Foreskin keratinocyte (primary cell): ENCODE measurements at places on chromosomes 6 and 20.

- no peak for DNase-seq
Measured at GRCh38 chr20:13202565-13202964, 18.5 kb upstream of the ISM1 start.

DNA sequence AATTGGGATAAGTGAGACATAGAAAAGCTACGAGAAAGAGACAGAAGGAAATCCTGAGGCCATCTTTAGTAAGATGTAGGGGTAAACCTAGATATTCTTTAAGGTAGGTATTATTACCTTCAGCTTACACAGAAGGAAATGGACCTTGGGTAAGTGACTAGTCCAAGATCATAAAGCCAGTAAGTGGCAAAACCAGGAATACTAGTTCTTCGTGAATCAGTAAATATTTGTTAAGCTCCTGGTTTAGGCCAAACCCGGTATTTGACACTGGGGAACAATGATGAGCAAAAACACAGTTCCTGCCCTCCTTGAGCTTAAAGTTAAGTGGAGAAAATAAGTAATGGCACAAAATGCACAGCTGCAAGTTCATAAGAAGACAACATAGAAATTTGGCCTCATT lies 5.3 kb downstream of the TRIM39 start:
- no peak for DNase-seq

- no peak for DNase-seq
Measured at GRCh38 chr6:166512567-166512966, 73.9 kb downstream of the RAMACL start.

DNA sequence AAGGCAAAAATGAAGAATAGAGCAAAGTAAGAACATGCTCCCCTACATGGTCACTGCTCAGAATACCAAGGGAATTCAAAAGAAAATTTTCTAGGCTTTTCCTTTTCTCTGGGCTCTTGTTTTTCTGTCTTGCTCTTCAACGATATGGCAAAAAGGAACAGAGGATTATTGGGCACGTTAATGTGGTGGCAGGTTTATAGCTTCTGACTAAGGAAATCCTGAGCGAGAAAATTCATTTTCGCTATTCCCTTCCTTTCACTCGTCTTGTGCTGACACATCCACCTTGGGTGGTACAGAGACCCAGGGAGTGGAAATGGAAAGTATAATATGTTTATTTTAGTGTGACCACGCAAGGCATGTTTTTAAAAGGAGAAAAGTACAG lies 132.8 kb downstream of the TRIM27 start:
- DNase-seq: no peak

DNA sequence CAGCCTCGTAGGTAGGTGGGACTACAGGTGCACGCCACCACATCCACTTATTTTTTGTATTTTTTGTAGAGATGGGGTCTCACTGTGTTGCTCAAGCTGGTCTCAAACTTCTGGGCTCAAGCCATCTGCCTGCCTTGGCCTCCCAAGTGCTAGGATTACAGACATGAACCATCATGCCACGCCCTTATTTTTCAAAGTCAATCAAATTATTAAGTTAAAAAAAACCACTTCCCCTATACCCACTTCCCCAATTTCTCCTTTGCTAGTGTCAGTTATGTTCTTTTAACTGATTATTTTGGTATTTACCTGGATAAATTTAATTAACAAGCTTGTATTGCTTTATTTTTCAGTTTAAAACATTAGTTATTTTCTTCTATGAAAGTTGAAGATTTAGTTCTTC lies 49.6 kb downstream of the RIOK1 start:
- no peak for DNase-seq

GRCh38 chr6:83511901-83512681 lies at the start of gene PRSS35:
PRSS35 (plus strand) TSS chr6:83512534; CDS start chr6:83523442, 10,908 bp downstream.
- peak; percentile 37 for DNase-seq

- DNase-seq: no peak
Measured at GRCh38 chr20:1299522-1299921, 29.4 kb downstream of the SDCBP2 start.

GRCh38 chr6:156359912-156360311 lies 417.3 kb upstream of the ARID1B start:
- DNase-seq: no peak

- no peak for DNase-seq
Measured at GRCh38 chr6:156885562-156885961, 108.4 kb downstream of the ARID1B start.

- no peak for DNase-seq
Measured at GRCh38 chr6:141260627-141261015, 872.1 kb upstream of the GJE1 start.

GRCh38 chr6:152170702-152171667 lies 363.5 kb downstream of the ESR1 start:
- DNase-seq: no peak

DNA sequence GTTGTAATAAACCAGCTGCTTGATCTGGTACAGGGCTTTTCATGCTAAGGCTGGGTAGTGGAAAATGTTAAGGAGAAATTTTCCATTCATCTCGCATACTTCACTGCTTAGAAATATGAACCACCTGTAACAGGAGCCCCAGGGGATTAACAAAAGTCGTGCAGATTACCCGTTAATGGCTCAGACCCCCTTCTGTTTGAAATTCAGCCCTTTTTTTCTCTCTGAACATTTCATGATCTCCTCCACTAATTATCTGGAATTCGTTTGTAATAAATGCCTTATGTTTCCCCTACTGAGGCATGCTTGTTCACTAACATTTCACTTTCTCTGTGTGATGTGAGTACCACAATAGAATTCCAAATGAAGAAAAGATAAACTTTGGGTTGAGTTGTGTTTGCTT lies 336.4 kb upstream of the HSF2 start:
- no peak for DNase-seq

GRCh38 chr6:170464080-170464479 lies 89.0 kb downstream of the PSMB1 start:
- no peak for DNase-seq

- no peak for DNase-seq
Measured at GRCh38 chr20:50815162-50815989, 20.5 kb downstream of the BCAS4 start.

DNA sequence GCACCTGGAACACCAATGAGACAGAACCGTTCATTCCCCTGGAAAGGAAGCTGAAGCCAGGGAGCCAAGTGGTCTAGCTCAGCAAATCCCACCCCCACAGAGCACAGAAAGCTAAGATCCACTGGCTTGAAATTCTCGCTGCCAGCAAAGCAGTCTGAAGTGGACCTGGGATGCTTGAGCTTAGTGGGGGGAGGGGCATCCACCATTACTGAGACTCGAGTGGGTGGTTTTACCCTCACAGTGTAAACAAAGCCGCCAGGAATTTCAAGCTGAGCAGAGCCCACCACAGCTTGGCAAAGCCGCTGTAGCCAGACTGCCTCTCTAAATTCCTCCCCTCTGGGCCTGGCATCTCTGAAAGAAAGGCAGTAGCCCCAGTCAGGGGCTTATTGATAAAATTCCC lies 53.1 kb downstream of the KIF16B start:
- no peak for DNase-seq

- no peak for DNase-seq
Measured at GRCh38 chr6:37260040-37260439, 2.1 kb upstream of the TMEM217 start.

DNA sequence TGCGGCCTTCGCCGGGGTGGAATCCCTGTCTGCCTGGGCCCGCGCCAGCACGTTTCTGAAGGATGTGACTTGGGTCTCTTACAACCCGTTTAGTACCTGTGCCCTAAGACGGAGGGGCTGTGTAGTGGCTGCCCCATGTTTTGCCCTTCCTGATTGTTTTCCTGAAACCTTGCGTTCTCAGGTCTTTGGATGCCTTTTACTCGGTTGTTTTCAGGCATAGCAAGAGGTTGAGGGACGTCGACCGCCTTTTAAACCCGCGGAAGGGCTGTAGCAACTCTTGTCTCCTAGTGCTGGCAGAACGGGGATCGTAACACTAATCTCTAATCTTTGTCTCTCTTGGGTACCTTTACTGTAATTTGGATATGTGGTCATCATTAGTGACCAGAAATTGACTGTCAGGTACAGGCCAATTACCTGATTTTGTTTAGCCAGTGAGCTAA lies 706 bp upstream of the NANP start:
- peak; percentile 2 for DNase-seq

DNA sequence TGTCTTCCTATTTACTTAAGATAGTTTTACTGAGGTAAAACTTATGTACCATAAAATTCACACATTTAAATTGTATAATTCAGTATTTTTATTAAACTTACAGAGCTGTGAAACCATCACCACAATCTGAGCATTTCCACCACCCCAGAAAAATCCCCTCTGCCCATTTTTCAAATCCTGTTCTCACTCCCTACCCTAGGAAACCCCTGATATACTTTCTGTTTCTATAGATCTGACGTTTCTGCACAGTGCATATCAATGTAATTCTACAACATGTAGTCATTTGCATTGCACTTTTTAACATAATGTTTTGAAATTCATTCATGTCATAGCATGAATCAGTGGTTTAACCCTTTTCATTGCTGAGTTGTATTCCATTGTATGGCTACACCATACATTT lies 96.7 kb upstream of the OPRM1 start:
- DNase-seq: no peak

DNA sequence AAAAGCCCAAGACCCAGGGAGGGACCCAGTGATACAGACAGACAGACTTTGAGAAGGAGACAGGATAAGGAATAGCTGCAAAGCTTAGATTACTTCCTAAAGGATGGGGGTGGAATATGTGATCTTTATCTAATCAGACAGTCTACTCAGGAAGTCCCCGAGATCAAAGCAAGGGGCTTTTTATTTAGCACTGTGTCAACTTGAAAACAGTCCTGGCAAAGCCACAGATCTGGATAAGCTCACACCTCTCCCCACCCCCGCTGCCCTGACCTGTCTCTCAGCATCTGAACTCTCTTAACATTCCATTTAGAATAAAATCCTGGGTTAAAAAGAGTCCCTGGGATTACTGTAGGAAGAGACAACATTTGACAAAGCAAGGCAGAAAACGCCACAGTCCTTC lies 101.5 kb downstream of the ISM1 start:
- no peak for DNase-seq

DNA sequence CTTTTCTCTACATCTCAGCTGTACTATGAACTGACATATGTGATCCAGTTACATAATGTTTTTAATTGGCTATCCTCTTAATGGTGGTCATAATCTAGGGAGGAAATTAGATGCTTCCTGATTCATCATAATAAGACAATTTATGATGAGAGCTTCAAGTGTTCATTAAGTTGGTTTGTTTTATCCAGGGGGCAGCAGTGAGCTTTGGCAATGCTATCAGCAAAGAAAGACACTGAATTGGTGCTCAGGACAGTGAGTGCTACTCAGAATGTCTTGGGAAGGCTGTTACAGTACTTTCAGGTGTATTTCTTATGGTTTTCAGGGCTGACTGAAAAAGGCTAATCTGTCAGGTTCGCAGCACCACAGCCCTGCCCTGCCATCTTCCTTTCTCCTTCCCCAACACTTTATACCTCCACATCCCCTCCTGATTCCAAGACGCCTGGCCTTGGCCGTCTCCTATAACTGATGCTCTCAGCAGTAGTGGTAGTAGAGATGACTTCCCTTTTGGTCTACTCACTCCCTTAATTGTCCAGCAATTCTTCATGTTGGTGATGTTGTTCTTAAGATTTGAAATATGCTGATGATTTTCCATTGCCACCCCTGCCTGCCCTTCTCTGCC lies 67.0 kb upstream of the TNFAIP3 start:
- peak; percentile 68 for DNase-seq

DNA sequence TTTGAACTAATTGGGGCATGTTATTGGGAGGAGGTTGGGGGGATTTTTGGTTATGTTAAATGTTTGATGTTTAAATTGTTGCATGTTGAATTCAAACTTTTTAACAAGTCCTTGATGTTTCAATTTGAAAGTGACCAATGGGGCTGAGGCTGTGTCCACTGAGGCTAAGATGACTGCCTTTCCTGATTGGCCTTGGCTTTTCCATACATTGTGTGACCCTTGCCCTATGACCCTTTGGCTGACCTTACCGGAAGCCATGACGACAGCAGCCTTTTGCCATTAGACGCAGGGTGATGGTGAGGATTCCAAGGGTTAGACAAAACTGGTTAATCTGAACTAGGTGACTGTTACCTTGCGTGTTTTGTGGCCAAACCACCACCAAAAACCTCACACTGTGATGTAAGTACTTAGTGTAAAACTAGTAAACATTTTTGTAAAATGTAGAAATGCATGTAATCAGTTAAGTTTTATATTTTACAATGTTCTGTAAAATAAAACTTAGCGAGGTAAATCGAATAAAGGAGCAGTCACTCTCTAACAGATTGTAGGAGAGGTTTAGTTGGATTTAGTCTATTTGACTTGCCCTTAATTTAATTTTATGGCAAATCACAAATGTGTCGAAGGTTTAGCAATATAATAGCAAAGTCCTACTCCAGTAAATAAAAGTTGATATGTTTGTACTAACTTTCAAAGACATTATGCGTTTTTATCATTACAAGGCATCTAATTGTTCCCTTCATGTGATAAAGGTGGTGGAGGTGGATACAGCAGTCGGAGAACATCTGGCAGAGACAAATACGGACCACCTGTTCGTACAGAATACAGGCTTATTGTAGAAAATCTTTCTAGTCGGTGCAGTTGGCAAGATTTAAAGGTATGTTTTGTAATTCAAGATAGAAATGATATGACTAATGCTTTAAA lies 1.6 kb downstream of the SRSF6 start:
- DNase-seq: no peak

DNA sequence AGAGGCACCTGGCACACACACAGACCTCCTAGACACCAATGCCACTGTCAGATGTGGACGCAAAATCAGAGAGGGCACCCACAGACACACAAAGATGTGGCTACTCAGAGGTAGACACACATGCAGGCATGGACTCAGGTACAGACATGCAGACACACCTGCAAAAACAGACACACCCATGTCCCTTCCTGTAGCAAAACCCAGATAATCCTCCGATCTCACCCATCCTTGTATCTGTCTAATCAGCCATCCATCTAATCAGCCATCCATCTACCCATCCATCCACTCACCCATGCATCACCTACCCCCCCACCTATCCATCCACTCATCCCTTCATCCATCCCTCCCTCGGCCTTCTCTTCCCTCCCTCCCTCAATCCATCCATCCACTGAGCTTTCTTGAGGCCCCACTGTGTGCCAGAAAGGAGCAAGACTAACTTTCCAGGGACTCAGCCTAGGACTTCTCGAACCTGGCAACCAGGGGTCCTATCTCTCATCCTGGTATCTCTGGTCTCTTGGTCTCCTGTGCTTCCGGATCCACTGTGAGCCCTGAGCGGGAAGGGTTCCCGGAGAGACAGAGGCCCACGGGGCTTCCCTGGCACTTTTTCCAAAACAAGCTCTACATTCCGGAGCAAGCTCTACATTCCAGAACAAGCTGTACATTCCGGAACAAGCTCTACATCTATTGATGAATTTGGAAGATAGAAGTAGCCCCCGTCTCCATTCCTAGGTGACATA lies 1.1 kb upstream of the TGM2 start:
- peak; percentile 87 for DNase-seq
